ENCODE measurements at places on chromosomes 1 and 21. TPM values are rescaled to one million over a fixed set of nuclear protein-coding genes. Genes with fewer than 3 reads are reported as not detected.

TEDDM1 gene
- not detected for total RNA-seq

RNU1-4 gene
- total RNA-seq: under 0.01 TPM

PTGFRN gene
- 39.6 TPM for total RNA-seq

WNT3A gene
- total RNA-seq: not detected

LAMC2 gene
- total RNA-seq: 22.4 TPM

EFHD2 gene
- 188 TPM for total RNA-seq

STIL gene
- 6.4 TPM for total RNA-seq

MRPL55 gene
- total RNA-seq: 95.5 TPM

CRP gene
- total RNA-seq: not detected

COL6A2 gene
- 172 TPM for total RNA-seq

LIN28A gene
- total RNA-seq: not detected

HES3 gene
- total RNA-seq: not detected

TMEM82 gene
- 25.1 TPM for total RNA-seq

SEC16B gene
- total RNA-seq: 12.3 TPM

SLC26A9 gene
- total RNA-seq: not detected

PHLDA3 gene
- 47.6 TPM for total RNA-seq

PIGR gene
- total RNA-seq: 8,844 TPM

TMIGD3 gene
- total RNA-seq: not detected

NPR1 gene
- 14.1 TPM for total RNA-seq

RGS16 gene
- not detected for total RNA-seq

PADI1 gene
- 0.14 TPM for total RNA-seq

BCAR3 gene
- 12.3 TPM for total RNA-seq

TRIM17 gene
- not detected for total RNA-seq

CTTNBP2NL gene
- total RNA-seq: 55.7 TPM

NBPF6 gene
- total RNA-seq: not detected

MIGA1 gene
- total RNA-seq: 8.2 TPM

RGS5 gene
- total RNA-seq: 32.9 TPM

DIRAS3 gene
- 1.5 TPM for total RNA-seq

GJB4 gene
- total RNA-seq: not detected

CR1 gene
- 1.6 TPM for total RNA-seq

ATP1A2 gene
- 11.4 TPM for total RNA-seq

CA14 gene
- 0.27 TPM for total RNA-seq

WDR3 gene
- 1.1 TPM for total RNA-seq

TMEM52 gene
- total RNA-seq: 9.5 TPM

TAS1R1 gene
- not detected for total RNA-seq

KRTAP12-2 gene
- total RNA-seq: not detected

AMIGO1 gene
- total RNA-seq: 8.1 TPM

EDN2 gene
- 6.7 TPM for total RNA-seq

PDIK1L gene
- 15.6 TPM for total RNA-seq

FMO5 gene
- 62.5 TPM for total RNA-seq

HMCN1 gene
- 1.6 TPM for total RNA-seq

CNKSR1 gene
- 53.5 TPM for total RNA-seq

SPATA1 gene
- total RNA-seq: not detected

DNASE2B gene
- total RNA-seq: 1.9 TPM

LAMB3 gene
- 127 TPM for total RNA-seq

RHCE gene
- total RNA-seq: not detected

LPGAT1 gene
- 34.2 TPM for total RNA-seq

ETNK2 gene
- not detected for total RNA-seq

LHX8 gene
- not detected for total RNA-seq

CACNA1E gene
- total RNA-seq: not detected

OLIG1 gene
- total RNA-seq: not detected

ST6GALNAC5 gene
- 2.2 TPM for total RNA-seq

MSH4 gene
- 0.20 TPM for total RNA-seq

CFAP107 gene
- not detected for total RNA-seq

TBX19 gene
- 1.2 TPM for total RNA-seq

PEX11B gene
- 38.9 TPM for total RNA-seq

SDC3 gene
- 7.9 TPM for total RNA-seq
